ENCODE measurements at places on chromosomes 6 and 20.

DNA sequence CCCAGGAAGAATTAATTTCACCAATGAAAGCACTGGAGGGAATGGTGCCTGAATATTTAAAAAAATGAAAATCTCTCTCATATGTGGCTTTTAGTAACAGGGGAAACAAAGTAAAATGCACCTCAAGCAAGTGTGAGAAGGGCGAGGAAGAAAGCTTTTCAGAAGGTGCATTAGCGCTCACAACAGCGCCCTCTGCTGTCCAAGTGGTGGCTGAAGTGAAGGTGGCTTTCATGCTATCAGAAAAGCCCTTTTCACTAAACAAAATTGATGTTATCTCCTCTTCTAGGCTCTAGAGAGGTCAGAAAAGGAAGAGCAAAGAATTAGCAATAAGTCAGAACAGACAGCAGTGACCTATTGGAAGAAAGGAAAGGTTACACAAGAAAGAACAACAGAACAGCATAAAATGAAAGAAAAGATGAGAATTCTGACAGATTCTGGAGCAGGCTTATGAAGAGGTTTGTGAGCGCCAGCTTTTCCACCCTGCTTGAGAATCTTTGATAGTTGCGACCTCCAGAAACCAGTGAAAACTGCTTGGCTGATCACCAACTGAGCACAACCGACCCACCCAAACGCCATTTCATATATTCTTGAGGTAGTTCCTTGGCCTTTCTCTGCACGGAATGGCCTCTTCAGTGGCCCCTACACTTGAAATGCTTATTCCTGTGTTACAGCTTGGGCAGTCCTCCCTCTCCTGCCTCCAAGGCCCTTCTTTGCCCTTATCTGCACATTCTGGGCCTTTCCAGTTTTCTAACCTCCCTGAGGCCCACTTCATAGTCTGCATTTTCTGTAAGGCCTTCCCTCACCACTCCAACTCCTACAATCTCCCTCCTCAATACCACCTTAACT lies 45.3 kb downstream of the SMLR1 start:
- no peak for DNase-seq

- no peak for DNase-seq
These were observed 58.2 kb upstream of the POLR1H start for GRCh38 chr6:30002871-30003270.

DNA sequence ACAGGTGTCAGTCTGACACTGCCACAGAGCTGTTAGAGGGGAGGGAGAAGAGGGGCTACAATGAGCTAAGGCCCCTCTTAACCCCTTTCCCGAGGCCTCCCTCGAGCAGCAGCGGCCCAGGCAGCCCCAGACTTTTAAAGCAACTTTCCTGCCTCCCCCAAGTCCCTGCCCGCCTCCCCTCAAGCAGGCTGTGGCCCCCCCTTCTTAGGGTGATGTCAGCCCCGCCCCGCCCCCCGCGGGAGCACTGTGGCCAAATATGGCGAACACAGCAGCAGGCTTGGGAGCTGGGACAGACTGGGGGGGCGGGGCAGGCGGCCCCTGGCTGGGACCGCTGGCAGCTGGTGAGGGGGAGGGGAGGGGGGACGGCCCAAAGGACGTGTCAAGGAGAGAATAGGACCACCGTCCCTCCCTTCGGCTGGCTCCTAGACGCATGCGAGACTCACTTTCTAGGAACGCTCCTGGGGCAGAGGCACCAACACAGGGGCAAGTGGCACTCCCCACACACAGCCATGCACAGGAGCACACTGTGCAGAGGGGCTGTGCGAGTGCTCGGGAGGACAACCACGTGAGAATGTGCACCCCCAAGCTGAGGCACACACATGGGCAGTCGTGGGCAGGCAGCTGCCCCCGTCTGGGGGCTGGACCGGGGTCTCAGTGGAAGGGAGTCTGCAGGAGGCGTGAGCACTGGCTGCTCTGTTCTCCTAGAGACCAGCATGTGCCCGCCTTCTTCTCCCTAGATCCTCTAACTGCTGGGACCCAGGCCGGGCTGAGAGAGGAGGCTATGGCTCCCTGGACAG lies 6.7 kb downstream of the TEAD3 start:
- no peak for DNase-seq

- no peak for DNase-seq
These were observed 258.8 kb downstream of the GMDS start for GRCh38 chr6:1986454-1987243.

DNA sequence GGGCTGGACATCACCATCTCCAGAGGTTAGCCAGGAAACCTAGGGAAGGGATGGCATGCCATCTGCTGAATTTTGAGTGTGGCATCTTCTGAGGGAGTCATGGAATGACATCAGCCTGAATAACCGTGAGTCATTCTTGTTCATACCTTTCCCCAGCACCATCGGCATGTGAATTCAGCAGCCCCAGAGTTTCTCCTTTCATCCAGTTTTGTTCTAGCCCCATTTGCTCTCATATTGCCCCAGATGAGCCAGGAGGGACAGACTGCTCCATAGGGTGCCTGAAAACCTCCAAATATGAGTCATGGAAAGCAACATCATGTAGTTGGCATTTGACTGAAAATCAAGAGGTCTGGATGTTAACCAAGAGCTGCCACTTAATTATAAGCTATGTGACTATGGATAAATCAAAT lies 219.2 kb upstream of the SGK1 start:
- no peak for DNase-seq

DNA sequence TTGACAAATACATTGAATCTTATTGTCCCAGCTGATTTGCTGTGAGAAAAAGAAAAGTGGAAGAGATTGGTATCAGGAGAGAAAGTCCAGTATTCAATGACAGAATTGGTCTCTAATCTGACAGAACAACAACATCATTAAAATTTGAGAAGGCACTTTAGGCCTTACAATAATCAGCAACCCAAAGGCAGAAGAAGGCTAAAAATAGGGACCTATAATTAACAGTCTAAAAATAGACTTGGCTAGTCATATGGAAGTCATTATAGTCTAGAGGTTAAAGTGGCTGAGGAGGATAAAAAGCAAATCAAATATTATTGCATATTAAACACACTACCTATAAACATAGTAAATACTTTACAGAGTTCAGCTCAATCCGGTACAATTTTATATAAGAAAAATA lies 393.6 kb upstream of the JAG1 start:
- no peak for DNase-seq

GRCh38 chr6:90199900-90200299 lies 96.7 kb downstream of the BACH2 start:
- no peak for DNase-seq
